Urinary bladder (tissue), 4 donors: ENCODE measurements at places on chromosomes 2 and 18. TPM values are rescaled to one million over a fixed set of nuclear protein-coding genes. Genes with fewer than 3 reads are reported as not detected.
A peak's percentile ranks its signal among the peaks of the same experiment; 100 is the strongest.

DNA sequence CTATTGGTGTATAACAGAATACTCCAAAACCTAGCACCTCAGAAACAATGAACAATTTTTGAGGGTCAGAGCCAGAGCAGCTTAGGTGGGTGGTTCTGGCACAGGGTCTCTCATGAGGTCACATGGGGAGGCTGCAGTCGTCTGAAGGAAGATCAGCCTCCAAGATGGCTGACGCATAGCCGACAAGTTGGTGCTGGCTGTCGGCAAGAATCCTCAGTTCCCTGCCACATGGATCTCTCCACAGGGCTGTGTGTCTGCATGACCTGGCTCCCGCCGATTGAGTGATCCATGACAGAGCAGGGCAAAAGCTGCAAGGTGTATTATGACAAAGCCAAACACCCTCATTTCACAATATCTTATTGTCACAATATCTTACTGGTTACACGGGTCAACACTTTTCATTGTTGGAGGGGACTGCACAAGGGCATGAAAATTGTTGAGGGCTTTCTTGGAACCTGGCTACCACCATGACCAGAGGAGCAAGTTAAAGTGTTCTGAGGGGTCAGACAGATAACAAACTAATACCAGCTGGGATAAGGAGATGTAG, 4.2 kb downstream of the MYL12B start:
- no peak for DNase-seq

DNA sequence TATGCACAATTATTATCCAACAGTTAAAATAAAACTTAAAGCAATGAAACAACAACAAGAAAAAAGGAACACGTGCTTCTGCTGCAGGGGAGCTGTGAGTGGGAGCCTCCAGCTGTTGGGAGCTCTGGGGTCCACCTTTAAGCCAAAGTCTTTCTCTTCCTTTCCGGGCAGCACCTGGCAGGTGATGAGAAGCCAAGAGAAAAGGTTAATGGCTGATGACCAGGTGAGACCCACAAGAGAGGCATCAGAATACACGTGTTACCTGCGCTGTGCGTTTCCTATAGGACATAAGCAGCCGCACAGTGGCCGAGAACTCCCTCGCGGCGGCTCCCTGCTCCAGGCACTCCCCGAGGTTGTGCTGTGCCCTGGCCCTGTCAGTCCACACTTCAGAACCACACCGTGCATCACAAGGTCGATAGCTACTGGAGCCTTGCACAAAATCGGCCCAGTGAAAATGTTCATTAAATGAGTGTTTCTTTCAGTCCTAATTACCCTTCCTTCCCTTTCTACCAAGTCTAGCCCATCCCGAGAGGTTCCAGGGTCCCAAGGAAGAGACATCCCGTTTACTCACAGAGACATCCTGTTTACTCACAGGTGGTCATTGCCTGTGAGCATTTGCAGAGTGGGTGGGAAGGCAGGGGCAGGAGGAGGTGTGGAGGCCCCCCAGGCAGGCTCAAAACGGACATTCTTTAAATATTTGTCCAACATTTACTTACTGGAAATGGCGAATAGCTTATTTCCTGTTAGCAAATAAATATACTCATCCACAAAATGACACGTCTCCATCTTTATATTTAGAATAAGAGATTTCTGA, 44.9 kb upstream of the ASB18 start:
- no peak for DNase-seq

GRCh38 chr18:70553245-70553935, 264.5 kb downstream of the SOCS6 start:
- no peak for DNase-seq

GRCh38 chr2:134906726-134907125, 11.9 kb upstream of the CCNT2 start:
- DNase-seq: no peak

- DNase-seq: no peak
Measured at GRCh38 chr2:170711196-170711773, 3.9 kb upstream of the SP5 start.

DNA sequence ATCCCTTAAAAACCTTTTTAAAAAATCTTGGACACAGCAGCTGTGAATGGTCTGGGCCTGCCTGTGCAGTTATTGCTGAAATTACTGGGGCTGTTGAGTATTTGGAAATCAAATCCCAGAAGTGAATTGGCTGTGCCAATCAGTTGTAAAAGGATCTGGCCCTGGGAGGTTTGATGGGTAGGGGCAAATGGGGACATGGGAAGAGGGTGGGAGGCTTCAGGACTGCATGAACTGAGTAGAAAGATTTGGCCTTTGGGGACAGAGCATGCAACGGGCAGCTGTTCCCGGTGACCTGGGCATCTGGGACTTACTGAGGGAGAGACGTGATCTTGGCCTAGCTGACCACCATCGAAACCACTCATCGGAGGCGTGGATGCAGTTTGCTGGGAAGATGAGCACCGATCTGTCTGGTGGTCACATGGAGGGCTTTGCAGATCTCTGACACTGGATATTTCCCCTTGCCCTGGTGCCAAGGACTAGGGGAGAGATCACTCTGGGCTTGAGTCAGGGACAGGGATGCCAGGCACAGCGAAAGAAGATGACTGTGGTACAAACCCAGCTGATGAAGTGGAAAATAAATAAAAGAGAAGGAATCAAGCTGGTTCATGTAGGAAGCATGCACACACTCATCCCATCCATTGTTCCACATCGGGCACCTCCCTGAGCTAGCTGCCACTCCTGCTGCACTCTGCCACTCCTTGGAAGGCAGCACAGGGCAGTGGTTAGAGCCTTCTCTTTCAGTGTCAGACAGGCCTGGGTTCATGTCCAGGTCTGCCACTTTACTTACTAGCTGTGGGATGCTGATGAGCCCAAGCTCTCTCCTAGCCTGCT, 58.4 kb downstream of the SEMA4F start:
- no peak for DNase-seq

DNA sequence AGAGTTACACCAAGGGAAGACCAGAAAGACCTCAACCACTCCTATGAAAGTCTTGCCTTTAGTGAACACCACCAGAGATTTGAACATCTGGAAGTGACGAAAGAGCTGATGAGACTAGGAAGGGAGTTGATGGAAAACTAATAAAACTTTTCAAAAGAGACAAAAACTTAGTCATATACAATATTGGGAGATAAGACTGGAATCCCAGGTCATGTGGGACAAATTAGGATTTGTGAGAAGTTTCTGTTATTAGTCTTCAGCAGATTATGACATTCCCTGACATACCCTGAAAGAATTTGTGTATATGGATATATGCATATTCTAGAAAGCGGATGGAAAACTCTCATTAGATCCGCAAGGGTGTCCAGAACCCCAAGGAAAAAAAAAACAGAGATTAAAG, 145.0 kb upstream of the LTBP1 start:
- no peak for DNase-seq

GRCh38 chr2:214737188-214737587, 72.3 kb downstream of the BARD1 start:
- DNase-seq: no peak

- no peak for DNase-seq
Measured at GRCh38 chr18:3319894-3320454, 58.0 kb downstream of the MYL12B start.

DNA sequence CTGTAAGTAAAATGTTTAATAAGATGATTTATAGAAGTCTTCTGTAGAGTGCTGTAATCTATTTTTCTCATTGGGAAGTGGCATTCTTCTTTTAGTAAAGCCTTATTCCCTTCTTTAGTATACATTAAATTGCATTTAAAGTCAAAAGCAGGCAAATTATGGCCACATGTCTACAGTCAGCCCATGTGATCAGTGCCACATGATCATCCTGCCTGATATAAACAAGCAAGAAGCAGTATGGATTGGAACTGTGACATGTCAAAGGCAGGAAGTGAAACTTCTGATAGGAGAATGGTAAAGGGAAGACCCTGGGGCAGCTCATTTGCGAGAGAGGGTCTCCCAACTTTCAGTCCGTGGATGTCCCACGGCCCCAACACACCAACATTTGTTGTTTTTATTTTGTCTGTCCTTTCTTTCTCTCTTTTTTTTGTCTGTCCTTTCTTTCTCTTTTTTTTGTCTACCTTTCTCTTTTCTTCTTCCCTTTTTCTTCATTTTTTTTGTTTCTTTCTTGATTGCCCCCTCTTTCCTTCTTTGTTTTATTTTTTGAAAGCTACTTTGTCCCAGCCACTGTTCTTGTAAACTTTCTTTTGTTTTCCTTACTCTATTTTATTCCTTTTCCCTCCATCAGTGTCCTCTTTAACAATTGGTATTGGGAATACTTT, 154.9 kb downstream of the DTNA start:
- DNase-seq: no peak

DNA sequence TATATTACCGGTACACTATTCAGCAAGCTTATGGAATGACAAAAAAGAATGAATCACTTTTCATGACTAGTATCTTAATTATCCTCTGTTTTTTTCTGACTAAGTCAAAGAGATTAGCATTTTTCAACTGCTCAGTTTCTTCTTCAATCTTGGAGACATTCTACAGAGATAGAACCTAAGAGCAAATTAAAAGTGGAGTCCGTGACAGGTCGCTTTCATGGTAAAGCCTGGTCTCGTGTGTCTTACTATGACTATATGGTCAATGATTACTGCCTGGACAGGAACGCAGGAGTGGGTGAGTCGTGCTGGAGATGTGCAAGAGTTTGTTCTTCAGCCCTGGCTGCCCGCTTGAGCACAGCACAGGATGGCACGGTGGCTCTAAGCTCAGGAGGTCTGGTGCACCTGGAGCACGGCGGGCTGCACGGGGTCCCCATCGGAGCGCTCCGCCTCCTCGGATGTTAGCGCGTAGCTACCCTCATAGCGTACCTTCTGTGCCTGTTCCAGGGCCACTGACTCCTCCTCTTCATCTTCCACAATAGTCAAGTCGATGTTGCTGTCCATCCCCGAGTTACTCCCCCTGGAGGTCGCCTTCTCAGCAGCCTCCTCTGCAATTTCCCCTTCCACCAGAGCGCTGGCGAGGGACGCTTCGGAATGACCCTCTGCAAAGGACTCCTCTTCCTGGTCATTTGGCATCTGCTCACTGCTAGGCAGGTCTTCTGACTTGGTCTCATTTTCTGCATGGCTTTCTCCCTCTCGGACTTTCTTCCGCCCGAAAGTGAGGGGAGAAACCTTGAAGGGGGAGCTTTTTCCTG, 11.1 kb downstream of the CAVIN2 start:
- no peak for DNase-seq

DNA sequence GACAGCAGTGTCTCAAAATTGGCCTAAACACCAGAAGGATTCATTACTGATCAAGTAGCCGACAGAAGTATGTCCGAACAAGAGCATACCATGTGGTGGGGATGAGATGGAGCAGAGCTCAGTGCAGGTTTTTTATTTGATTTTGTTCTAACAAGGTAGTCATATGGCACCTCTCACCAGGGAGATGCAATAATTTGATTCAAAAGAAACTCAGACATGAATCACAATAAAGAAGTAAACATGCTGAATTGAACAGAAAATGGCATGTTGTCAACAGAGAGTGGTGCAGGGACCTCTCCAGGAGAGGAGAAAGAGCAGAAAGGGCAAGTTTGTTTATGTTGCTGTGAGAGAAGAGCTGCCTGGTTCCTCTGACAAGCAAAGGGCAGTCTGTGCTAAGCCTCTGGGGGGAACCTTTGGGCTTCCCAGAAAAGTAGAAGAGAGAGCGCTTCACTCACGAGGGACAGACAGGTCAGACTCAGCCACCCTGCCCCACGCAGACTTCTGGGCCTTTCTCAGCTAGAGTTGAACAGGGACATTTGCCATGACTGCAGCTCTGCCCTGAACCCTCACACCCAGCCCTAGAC, 351.3 kb upstream of the RAB12 start:
- DNase-seq: no peak

- no peak for DNase-seq
Measured at GRCh38 chr2:47735912-47736311, 47.0 kb upstream of the MSH6 start.

GRCh38 chr2:24203029-24203786, 28.4 kb downstream of the FAM228A start:
- peak; percentile 43 for DNase-seq

DNA sequence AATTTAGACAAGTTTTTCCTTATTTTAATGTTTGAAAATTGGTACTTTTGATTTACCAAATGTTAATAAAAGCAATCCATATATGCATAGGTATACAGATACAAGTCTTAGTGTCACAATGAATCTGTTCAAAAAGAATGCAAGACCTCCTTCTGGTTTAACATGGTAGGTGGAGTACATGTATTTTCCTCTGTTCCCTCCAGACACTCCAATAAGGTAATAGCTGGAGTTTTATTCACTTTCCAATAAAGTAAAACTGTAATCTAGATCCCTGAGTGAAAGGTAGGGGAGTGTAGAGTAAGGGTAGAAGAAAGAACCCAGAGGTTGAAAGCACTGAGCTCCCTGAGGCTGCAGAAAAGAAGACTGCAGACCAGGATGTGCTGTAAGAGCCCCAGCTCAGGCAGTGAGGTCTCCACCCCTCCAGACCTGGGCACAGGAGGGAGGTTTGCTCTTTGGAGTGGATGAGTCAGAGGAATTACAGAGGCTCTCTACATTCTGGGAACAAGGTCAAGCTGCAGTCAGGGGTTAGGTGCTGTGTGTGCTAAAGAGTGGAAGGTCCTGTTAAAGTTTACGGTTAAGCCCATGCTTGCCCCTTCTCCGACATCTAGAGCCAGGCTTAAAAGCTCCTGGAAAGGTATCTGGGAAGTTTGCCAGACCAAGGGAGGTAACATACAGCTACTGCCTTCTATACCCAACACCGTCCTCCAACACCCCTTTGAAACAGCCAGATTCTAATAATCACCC, 27.6 kb upstream of the STAT1 start:
- no peak for DNase-seq

DNA sequence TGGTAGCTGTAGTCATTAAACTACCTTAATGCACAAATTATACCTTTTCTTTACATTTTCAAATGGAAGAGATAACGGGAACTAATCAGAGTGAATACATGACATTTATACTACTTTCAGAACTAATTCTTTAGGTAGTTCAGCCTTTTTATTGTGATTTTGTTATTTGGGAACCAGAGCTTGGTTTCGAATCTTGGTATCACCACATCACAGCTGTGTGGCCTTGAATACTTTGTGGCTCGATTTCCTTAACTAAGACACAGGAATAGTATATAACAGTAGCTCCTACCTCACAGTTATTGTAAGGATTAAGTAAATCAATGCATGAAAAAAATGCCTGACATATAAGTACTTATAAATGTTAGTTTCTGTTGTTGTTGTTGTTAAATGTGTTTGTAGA, 240.0 kb downstream of the WDR7 start:
- DNase-seq: no peak

Gene ARMC9
- polyA plus RNA-seq: 13.5 TPM

Gene GRP
- not detected for polyA plus RNA-seq

Gene CENPA
- polyA plus RNA-seq: 0.53 TPM

Gene GAREM2
- polyA plus RNA-seq: 4.0 TPM

Gene ORC4
- 16.0 TPM for polyA plus RNA-seq

Gene TWIST2
- 25.1 TPM for polyA plus RNA-seq

Gene STAT4
- 0.80 TPM for polyA plus RNA-seq
